Aorta (tissue), 5 donors: ENCODE measurements at places on chromosomes 12 and 14. TPM values are rescaled to one million over a fixed set of nuclear protein-coding genes. Genes with fewer than 3 reads are reported as not detected.

DNA sequence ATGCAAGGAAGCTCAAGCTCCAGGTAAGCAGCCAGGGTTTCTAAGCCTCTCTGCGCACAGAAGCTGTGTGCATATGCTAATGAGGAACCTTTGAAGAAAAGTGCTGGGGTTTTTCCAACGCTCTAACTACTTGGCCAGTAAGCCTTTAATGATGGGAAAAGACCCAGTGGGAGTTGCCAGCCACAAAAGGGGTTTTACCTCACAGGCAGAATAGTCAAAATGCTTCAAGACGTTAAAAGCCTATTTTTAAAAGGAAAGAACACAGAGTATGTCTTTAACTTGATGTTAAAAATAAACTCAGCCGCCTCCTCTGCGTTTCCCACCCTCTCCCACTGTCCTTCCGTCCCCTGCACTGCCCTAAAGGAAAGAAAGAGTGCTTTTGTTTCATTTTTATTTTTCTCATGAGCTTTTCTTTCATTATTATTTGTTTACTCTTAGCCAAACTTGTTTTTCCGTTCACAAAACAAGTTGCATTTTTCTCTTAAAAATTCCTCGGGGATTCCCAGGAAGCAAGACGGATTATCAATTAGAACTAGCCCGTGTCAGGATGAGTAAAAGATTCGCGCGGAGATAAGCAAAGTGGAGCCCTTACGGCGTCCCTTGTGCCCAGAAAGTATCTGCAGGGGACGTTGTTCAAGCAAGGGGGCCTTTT is 209.8 kb upstream of the NUDT4 start:
- H3K27ac ChIP-seq: no peak overlapping the region
- no peak for DNase-seq
- H3K27me3 ChIP-seq: no peaks in the 10 kb centered on the region

GRCh38 chr12:3614806-3615466 is 123.9 kb downstream of the PRMT8 start:
- peak; percentile 57 for DNase-seq
- no peaks in the 10 kb centered on the region for H3K4me1 ChIP-seq
- H3K27me3 ChIP-seq: no peaks in the 10 kb centered on the region
- H3K27ac ChIP-seq: no peak overlapping the region
- H3K36me3 ChIP-seq: no peaks in the 10 kb centered on the region

GRCh38 chr12:28998662-28999120 is 150.4 kb upstream of the FAR2 start:
- no peaks in the 10 kb centered on the region for H3K4me1 ChIP-seq
- DNase-seq: no peak
- no peaks in the 10 kb centered on the region for H3K27me3 ChIP-seq
- no peak overlapping the region for H3K4me3 ChIP-seq

DNA sequence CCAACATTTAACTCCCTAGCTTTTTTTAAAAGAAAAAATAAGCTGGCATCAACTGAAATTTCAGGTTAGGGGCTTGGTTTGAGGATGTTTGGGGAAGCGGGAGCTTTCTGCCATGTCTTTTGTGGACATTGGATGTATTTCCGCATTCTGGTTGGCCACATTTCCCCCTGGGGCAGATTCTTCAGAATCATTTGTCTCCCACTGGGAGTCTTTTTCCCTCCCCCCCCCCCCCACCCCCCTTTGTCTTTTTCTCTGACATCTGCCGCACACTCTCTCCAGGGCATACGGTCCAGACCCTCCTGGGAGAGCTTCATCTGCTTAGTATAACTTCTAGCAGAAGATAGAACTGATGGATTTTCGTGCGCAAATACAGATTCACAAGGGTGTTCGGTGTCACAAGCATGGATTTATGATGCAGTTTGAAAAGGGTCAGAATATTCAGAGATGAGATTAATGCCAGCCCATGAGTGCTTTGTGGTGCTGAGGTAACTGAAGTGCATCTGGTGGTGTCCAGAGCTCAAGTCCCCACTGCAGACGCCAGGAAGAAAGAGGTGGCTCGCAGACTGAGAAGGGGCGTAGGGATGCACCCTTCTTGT is 40.2 kb downstream of the ETV6 start:
- DNase-seq: no peak
- no peaks in the 10 kb centered on the region for H3K36me3 ChIP-seq
- H3K27me3 ChIP-seq: no peaks in the 10 kb centered on the region
- peaks cover 11% of the 10 kb centered on the region for H3K4me1 ChIP-seq

GRCh38 chr12:31368666-31369361 is 42.9 kb upstream of the SINHCAF start:
- H3K36me3 ChIP-seq: no peaks in the 10 kb centered on the region
- no peak overlapping the region for H3K4me3 ChIP-seq
- peaks cover 2% of the 10 kb centered on the region for H3K4me1 ChIP-seq
- H3K27ac ChIP-seq: peak overlapping the region; percentile 15
- H3K27me3 ChIP-seq: no peaks in the 10 kb centered on the region
- no peak for DNase-seq

- no peak overlapping the region for H3K4me3 ChIP-seq
- no peaks in the 10 kb centered on the region for H3K27me3 ChIP-seq
- H3K36me3 ChIP-seq: no peaks in the 10 kb centered on the region
- no peak for DNase-seq
- H3K27ac ChIP-seq: no peak overlapping the region
Observed at GRCh38 chr12:93174473-93174872, 203.3 kb upstream of the NUDT4 start.

GRCh38 chr12:95116773-95117172 is 43.4 kb upstream of the NR2C1 start:
- peak overlapping the region; percentile 67 for H3K27ac ChIP-seq
- H3K4me3 ChIP-seq: no peak overlapping the region
- peaks cover 6% of the 10 kb centered on the region for H3K4me1 ChIP-seq
- no peaks in the 10 kb centered on the region for H3K27me3 ChIP-seq

DNA sequence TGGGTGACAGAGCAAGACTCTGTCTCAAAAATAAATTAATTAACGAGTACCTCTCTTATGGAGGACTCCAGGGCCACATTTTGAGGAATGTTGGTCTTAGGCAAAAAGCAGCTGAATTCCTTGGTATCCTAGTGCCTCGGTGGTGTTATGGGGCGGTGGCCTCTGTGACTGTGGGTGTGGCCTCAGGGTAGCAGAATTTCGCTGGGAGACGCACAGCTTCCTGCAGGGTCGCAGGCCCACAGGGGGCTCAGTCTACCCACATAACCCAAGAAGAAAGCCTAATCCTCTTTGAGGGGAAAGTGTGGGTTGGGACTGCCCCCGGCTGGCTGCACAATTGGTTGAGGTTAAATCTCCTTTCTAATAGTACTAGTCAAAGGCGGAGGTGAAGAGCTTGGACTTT is 11.2 kb upstream of the SERPINA4 start:
- DNase-seq: no peak
- no peak overlapping the region for H3K27ac ChIP-seq
- no peaks in the 10 kb centered on the region for H3K36me3 ChIP-seq
- H3K4me1 ChIP-seq: no peaks in the 10 kb centered on the region

- peak; percentile 66 for DNase-seq
- H3K4me3 ChIP-seq: peak within 1 kb of the TSS; percentile 89
- peak within 1 kb of the TSS; percentile 72 for H3K27ac ChIP-seq
- no peaks in the 10 kb centered on the region for H3K27me3 ChIP-seq
Observed at GRCh38 chr12:5432011-5432400, at the start of gene NTF3. TSS of gene NTF3 (plus strand) at chr12:5432108. CDS start at chr12:5432325, 217 bp downstream.

GRCh38 chr12:15720295-15720694 is 68.9 kb downstream of the EPS8 start:
- H3K4me1 ChIP-seq: no peaks in the 10 kb centered on the region
- H3K4me3 ChIP-seq: no peak overlapping the region
- H3K27me3 ChIP-seq: no peaks in the 10 kb centered on the region

OGFOD2 gene
- total RNA-seq: 13.6 TPM

GLIPR1 gene
- total RNA-seq: 230 TPM

OTUB2 gene
- 0.42 TPM for total RNA-seq

PRIMA1 gene
- 6.7 TPM for total RNA-seq

SLC17A8 gene
- not detected for total RNA-seq

AGAP2 gene
- 2.6 TPM for total RNA-seq
